ENCODE measurements at places on chromosomes 11 and 22.

DNA sequence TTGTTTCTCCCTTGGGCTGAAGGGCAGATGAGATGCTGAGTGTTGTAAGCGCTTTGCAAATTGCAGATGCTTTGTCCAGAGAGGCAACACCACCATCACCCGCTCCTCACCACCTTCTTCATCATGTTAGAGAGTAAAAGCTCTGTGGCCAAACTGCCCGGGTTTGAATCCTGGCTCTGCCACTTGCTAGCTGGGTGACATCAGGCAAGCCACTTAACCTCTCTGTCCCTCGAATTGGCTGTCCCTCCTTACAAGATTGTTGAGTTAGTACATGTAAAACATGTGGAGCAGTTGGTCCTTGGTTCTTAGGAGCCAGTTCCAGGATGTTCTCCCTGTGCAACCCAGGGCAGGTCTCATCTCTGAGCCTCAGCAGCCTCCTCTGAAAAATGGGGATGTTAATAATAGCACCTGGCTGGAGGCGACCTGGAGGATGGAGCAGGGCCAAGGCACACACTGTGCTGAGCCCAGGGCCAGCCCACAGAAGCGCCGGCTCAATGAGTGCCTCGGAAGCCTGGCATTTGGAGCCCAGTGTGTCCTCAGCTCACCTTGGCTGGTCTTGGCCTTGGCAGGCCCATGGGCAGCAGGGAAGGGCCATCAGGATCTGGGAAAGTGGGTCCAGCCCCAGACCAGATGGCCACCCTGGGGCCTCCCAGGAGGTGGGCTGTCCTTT is 10.5 kb downstream of the C11orf86 start:
- DNase-seq: no peak

DNA sequence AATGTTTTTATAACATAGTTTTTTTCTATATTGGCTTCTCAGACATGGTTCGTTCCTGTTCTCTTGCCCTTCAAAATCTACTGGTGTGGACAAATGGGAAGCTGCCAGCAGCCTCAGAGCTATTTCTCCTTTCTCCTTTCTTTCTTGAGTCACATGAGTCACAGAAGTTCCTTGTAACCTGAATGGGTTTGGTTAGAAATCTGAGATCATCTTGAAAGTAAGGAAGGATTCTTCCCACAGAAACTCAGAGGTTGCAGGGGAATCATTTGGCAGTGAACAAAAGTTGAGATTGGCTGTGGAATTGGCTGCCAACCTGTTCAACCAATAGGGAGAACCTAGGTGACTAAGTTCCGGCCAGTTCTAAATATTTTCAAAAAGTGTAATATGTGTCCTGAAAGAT is 12.5 kb downstream of the PLET1 start:
- no peak for DNase-seq

GRCh38 chr11:61694602-61694939 is 14.4 kb downstream of the DAGLA start:
- no peak for DNase-seq

- no peak for DNase-seq
These were observed at the start of gene SCARF2 for GRCh38 chr22:20437613-20438426. TSS of gene SCARF2 (minus strand) at chr22:20437825. CDS start at chr22:20437754, 71 bp downstream.
